ENCODE measurements at places on chromosomes 2 and 18.

GRCh38 chr18:9634856-9635255 is 20.5 kb upstream of the PPP4R1 start:
- H3K36me3 ChIP-seq: no peaks in the 10 kb centered on the region
- DNase-seq: peak; percentile 8
- no peak overlapping the region for H3K4me3 ChIP-seq
- no peak overlapping the region for H3K27ac ChIP-seq
- H3K4me1 ChIP-seq: peaks cover 8% of the 10 kb centered on the region

DNA sequence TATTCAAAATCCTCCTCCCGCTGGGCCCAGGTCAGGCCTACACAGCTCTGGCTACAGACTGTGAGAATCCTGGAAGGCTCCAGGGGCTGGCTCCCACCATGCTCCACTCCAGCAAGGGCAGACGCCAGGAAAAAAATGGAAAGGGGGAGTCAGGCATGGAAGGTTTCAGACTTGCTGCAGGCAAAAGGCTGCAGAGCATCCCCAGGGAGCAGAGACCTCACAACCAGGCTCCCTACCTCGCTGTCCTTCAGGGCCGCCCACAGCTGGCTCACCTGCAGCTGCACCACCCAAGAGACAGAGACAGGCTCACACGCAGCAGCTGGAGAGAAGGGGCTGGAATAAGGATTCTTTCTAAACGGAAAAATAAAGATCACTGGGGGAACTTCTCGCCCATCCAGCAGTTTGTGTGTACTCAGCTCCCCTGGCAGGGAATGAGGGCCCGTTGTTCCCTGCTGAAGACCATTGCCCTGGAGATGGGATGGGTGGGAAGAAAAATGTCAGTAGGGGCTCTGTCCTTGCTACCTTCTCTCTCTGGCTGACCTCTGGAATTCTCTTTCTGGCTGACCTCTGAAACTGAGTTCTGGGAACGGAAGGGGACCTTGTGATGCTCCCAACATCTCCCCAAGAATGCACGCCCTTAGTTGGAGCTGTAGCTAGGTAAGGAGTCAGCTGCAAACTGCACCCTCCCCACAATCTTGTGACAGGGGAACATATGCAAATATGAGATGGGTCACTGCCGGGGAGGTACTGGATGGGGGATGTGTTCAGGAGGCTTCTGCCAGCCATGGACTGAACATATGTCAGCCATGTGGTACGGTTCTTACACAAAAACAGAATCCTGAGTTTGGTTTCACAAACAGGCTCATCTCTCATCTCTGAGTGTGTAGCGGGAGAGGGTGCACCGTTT is 34.5 kb downstream of the BCL2 start:
- H3K4me3 ChIP-seq: no peak overlapping the region
- DNase-seq: no peak
- H3K4me1 ChIP-seq: peaks cover 38% of the 10 kb centered on the region
- no peaks in the 10 kb centered on the region for H3K27me3 ChIP-seq
- H3K27ac ChIP-seq: peak overlapping the region; percentile 20

- DNase-seq: no peak
- H3K4me1 ChIP-seq: peaks cover 10% of the 10 kb centered on the region
- peak overlapping the region; percentile 100 for H3K27ac ChIP-seq
- no peaks in the 10 kb centered on the region for H3K27me3 ChIP-seq
Observed at GRCh38 chr18:11909061-11909455, 941 bp upstream of the MPPE1 start.

DNA sequence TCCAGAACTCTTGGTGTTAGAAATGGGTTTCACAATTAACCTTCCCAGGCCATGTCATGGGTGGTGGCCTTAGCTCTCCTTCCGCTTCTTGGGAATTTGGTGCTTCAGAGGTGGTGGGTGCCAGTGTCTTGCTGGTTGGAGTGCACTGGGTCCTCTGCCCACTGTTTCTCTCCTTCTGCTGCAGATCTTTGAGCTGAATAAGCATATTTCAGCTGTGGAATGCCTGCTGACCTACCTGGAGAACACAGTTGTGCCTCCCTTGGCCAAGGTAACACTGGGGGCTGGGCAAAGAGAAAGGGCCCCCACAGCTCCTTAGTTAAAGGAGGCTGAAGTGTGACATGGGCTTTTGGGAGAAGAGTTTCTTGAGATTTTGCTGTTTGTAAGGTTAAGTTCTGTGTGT is 32.0 kb upstream of the PRLH start:
- no peak overlapping the region for H3K4me3 ChIP-seq
- no peaks in the 10 kb centered on the region for H3K4me1 ChIP-seq
- no peak for DNase-seq
- no peaks in the 10 kb centered on the region for H3K27me3 ChIP-seq
- no peaks in the 10 kb centered on the region for H3K36me3 ChIP-seq

DNA sequence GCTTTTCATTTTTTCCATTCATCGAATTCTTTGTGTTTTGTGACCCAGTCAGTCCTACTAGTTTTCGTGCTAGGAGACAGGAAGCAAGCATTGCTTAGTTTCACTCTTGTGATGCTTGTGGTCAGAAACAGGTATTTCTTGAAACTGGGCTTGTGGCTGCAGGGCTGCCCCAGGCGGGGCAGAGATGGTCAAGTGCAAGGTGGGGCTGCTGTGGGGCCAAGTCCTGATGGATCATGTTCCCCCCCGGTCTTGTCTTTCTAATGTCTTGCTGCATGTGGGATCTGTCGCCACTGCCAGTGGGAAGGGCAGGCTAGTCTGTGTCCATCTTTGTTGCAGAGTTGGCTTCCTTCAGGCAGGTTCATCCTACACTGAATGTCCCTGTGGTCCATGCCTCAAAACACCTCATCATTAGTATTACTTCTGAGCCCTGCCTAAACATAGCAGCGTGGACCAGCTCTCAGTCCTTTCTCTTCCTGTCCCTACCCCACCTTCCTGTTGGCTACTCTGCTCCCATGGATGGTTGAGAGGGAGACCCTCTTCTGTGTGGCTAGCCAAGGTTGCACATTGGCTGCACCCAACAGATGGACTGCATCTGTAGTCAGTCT is 38.7 kb downstream of the INPP4A start:
- no peaks in the 10 kb centered on the region for H3K27me3 ChIP-seq
- no peak for DNase-seq
- no peaks in the 10 kb centered on the region for H3K36me3 ChIP-seq
- H3K4me1 ChIP-seq: peaks cover 17% of the 10 kb centered on the region
- H3K4me3 ChIP-seq: no peak overlapping the region

DNA sequence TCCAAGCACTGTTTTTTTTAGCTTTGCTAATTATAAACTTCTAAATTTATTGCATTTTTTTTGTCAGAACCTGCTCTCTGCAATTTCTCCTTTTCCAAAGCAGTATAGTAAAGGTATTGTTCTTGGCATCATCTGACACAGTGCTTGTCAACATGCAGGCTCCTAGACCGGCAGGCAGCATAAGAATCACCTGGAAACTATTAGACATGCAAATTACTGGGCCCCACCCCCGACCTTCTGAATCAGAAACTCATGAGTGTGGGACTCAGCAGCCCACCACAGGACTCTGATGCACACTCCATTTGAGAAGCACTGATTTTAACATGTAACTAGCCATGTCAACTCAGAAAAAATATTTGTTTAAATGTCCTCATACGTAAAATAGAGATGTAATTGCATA is 551.1 kb upstream of the CELF4 start:
- no peaks in the 10 kb centered on the region for H3K27me3 ChIP-seq
- DNase-seq: no peak
- H3K36me3 ChIP-seq: no peaks in the 10 kb centered on the region

- H3K4me3 ChIP-seq: peak overlapping the region; percentile 49
- peaks cover 58% of the 10 kb centered on the region for H3K27me3 ChIP-seq
- no peaks in the 10 kb centered on the region for H3K36me3 ChIP-seq
- H3K4me1 ChIP-seq: peaks cover 13% of the 10 kb centered on the region
- H3K27ac ChIP-seq: no peak overlapping the region
Observed at GRCh38 chr2:222303828-222304736, 5.3 kb upstream of the PAX3 start.

GRCh38 chr2:112199188-112199587 is 55.7 kb downstream of the ZC3H8 start:
- no peaks in the 10 kb centered on the region for H3K4me1 ChIP-seq
- H3K4me3 ChIP-seq: no peak overlapping the region
- no peaks in the 10 kb centered on the region for H3K36me3 ChIP-seq
- no peak for DNase-seq
- H3K27ac ChIP-seq: no peak overlapping the region

DNA sequence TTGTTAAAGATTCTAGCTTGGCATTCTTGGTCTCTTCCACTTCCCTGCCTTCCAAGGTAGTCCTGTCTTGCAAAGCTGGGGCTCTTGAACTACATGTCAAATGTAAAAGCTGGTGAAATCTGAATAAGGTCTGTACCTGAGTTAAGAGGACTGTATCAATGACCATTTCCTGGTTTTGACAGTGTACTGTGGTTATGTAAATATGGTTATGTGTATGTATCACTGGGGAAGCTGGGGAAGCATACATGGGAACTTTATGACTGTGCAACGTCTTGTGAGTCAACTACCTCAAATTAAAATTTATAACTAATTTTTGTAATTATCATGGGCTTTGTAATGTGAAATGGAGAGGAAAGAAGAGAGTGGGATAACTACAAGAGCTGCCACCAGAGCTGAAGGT is 81.7 kb downstream of the COL4A4 start:
- no peak for DNase-seq
- H3K4me3 ChIP-seq: no peak overlapping the region
- no peaks in the 10 kb centered on the region for H3K4me1 ChIP-seq
- peaks cover 27% of the 10 kb centered on the region for H3K36me3 ChIP-seq
- no peak overlapping the region for H3K27ac ChIP-seq

DNA sequence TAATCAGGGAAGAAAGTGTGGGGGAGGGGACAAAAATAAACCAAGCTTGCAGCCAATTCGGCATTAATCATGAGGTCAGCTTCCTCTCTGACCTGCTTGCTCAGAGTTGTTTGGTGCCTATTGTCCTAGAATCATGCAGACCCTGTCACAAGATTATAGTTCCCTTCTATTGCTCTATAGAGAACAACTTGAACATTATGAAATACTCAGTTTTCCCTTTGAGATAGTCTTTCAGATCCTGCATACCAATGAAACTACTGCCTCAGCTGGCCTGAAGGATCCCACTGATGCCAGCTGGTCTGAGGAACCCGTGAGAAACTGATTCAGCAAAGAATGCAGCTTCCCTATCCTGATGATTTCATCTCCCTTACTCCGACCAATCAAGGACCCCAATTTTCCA is 955 bp upstream of the BBS5 start:
- no peaks in the 10 kb centered on the region for H3K27me3 ChIP-seq
- H3K4me3 ChIP-seq: no peak overlapping the region
- peak overlapping the region; percentile 76 for H3K27ac ChIP-seq
- DNase-seq: peak; percentile 65

- no peak for DNase-seq
- no peaks in the 10 kb centered on the region for H3K36me3 ChIP-seq
- no peaks in the 10 kb centered on the region for H3K27me3 ChIP-seq
Observed at GRCh38 chr2:33607251-33607721, 8.2 kb upstream of the FAM98A start.

DNA sequence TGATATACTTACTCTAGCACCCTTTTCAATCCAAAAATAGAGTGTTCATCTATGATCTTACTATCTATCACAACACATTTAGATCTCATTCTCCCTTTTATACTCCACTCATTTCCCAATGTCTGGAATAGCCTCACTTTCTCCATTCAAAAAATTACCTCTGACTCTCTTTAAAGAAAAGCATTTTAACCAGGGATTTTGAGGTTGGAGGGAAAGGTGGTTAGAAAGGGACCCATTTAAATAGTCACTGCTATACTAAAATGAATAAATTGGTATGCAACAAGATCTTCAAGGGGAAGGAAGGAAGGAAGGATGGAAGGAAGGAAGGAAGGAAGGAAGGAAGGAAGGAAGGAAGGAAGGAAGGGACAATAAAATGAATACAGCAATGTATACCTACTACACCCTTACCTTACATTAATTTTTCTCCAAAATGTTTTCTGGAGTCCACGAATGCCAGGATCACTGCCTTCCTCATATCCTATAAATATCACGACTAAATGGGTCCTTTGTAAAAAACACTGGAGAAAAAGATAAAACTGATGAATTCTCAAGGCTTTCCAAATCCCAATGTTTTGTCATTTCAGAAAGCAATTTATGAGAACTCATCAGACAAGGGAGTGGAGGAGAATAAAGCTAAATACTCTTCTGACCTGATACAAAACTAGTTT is 202.7 kb downstream of the ZEB2 start:
- H3K36me3 ChIP-seq: no peaks in the 10 kb centered on the region
- no peak for DNase-seq
- no peak overlapping the region for H3K4me3 ChIP-seq

DNA sequence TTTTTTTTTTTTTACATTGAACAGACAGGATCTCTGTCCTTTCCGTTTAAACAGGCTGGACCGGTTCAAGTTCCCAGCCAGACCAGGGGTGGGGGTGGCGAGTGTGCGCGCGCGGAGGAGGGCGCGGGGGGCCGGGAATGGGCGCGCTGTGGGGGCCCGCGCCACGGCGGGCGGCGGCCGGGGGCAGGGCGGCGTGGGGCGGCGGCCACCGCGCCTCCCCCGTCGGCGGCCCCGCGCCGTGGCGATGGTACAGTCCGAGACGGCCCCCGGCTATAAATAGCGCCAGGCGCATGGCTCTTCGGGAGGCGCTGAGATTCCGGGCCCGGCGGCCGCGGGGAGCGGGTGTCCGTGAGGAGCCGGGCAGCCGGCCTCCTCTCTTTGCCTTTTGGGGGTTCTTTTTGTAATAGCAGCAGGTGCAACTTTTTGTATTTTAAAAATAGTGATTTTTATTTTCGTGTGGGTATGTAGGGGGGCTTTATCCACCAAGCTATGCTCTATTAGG is 430 bp upstream of the CELF4 start:
- no peaks in the 10 kb centered on the region for H3K27me3 ChIP-seq
- no peak overlapping the region for H3K27ac ChIP-seq
- DNase-seq: no peak
- H3K4me1 ChIP-seq: peaks cover 8% of the 10 kb centered on the region
